ENCODE measurements at places on chromosomes 2 and 18.

- DNase-seq: no peak
These were observed 20.9 kb upstream of the SMAD4 start for GRCh38 chr18:51009072-51009471.

- no peak for DNase-seq
These were observed 104.7 kb downstream of the CD226 start for GRCh38 chr18:69843015-69843414.

DNA sequence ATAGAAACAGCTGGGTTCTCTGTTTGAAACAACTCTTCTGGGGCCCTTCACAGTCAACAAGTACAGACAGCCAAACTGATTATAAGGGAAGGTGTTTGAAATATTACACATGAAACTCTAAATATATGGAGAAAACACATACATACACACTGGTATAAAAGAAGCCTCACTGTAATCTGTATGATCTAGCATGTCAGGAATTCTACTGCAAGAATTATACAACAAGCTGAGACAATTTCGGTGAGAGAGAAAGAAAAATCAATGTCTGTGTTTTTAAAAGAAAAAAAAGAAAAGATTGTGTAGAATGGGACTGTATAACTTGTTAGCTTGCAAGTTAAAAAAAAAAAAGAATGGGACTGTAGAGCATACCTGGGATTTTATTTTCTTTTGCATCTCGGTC lies 26.3 kb downstream of the IRS1 start:
- DNase-seq: no peak

GRCh38 chr2:208529796-208530195 lies 123.2 kb downstream of the PTH2R start:
- no peak for DNase-seq

- DNase-seq: no peak
These were observed 5.9 kb downstream of the GBX2 start for GRCh38 chr2:236162031-236162845.
